ENCODE measurements at places on chromosomes 2 and 18.

GRCh38 chr2:114265261-114265660 lies 177.2 kb upstream of the DPP10 start:
- DNase-seq, result no peak

DNA sequence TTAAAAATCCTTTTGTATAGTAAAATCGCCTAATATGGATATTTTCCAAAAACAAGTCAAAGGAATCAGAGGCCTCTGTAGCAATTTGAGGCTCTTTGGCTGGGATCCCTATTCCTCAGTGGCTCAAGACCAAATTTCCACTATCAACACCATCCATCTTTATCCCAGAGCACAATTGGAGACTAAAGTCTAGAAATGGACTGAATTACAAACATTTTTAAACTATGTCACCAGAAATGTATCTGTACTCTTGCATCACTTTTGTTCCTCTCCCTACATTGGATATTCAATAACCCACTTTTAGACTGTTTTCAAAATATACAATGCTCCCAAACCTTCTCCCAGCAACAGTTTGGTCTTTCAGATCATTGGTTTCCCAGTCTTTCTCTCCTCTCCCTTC lies 140.4 kb upstream of the KLHL29 start:
- no peak for DNase-seq

GRCh38 chr18:48407358-48407757 lies 1.8 kb downstream of the ZBTB7C start:
- no peak for DNase-seq

DNA sequence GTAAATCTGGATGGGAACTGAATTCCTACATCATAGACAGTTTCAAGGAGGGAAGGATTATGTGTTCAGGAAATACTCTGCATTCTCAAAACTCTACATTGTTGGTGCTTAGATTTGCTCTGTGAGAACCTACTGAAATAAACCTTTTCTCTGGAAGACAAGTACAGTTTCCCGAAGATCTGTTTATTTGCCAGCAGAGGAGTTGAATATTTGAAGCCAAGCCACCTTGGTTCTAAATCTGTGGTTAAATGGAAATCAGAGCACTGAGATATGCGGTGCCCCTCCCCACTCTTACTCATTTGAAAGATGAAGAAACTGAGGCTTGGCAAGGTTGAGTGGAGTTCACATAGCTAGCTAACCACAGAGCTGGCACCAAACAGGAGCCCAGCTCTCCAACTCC lies 146.3 kb upstream of the CTAGE1 start:
- DNase-seq, result no peak

DNA sequence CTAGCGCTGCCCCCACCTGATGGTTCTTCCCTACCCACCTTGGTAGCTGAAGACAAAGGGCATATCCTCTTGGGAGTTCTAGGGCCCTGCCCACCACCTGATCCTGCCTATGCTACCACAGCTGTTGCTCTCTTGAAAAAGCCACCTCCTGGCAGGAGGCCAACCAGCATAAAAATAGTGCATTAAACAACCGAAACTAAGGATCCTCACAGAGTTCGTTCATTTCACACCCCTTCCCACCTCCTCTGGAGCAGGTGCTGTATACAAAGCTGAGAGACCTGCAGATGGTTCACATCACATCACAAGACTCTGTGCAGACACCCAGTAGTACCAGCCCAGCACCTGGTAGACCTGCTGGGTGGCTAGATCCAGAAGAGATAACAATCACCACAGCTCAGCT lies 1348.0 kb upstream of the TMEFF2 start:
- no peak for DNase-seq

GRCh38 chr2:234745347-234745746 lies 206.5 kb upstream of the SH3BP4 start:
- peak; percentile 10 for DNase-seq

DNA sequence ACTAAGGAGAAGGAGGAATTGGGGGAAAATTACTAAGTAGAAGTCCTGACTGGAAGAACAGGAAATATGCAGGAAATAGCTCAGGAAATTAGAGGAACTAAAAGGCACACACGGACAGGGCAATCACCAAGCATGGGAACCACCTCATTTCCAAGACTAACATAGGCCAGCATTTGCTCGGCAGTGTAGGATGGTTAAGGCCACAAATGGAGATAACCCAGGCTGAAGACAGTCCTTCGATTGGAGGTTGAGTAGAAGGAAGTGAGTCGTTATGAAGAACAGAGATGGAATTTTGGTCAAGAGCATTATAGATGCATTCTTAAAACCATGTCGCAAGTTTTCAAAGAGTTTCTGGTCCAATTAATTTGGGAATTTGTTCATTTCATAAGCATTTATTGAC lies 401.4 kb downstream of the ALK start:
- DNase-seq, result no peak

- no peak for DNase-seq
These were observed 180.1 kb downstream of the RDH14 start for GRCh38 chr2:18380321-18380720.

Measured in dermis microvascular lymphatic vessel endothelial cell (primary cell).